Stimulated activated CD8-positive, alpha-beta memory T cell treated with anti-CD3 and anti-CD28 coated beads, Interleukin-15, amount 100 ng/mL, for 1 hour (primary cell): ENCODE measurements at places on chromosomes 11 and 22.

GRCh38 chr11:128749974-128750373 lies 56.1 kb downstream of the FLI1 start:
- no peak for DNase-seq

DNA sequence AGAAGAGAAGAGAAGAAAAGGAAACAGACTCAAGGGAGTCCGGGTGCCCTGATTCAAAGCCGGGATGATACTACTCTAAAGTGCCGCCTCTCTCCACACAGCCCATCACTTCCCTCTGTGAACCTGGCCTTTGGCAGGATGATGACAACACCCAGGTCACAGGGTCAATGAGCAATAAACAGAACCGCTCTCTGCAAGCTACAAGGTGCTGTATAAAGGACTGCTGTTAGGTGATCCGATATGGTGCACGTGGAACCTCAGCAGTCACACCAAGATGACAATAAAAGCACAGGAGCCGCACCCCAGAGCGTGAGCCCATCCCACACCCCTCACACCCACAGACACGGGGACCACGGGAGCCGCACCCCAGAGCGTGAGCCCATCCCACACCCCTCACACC lies 10.7 kb downstream of the TTLL1 start:
- DNase-seq: no peak

DNA sequence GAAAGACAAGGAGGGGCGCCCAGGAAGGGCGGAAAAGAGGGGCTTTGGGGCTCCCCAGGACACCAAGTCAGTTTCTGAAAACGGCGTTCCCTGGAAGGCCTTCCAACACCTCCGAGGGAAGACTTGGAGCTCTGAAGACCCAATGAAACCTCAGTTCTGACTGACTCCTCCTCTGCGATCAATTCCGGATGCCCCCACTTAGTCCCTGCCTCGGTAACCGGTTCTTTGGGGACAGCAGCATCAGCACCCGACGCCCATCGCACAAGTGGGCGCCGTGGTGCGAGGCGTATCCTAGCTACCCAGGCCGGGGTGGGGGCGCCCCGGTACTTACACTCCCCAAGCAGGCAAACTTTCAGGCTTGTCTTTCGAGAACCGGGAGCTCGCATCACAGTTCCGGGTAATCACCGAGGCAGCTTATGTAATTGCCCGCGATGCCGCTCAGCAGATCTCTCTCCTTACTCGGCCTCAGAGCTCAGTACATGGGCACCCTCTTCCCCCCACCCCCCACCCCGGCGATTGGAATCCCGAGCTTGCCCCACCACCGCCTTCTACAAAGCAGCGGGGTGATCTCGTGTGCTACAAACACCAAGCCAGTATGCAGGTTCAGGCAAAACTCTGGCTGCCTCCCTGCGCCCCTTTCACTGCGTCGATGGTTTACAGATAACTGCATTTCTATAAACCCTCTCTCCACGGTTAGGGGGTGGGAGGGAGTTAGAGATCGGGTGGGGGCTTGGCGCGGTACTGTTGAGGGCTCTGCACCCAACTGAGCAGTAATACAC lies 2.0 kb downstream of the TENM4 start:
- no peak for DNase-seq

- DNase-seq: no peak
Observed at GRCh38 chr22:22880645-22881044, 7.0 kb upstream of the IGLL5 start.

- DNase-seq: no peak
Observed at GRCh38 chr11:86717817-86718501, 45.5 kb upstream of the ME3 start.

- DNase-seq: no peak
Observed at GRCh38 chr22:23565305-23565914, 14.7 kb downstream of the IGLL1 start.
